ENCODE measurements at places on chromosomes 6 and 20. TPM values are rescaled to one million over a fixed set of nuclear protein-coding genes. Genes with fewer than 3 reads are reported as not detected.
A peak's percentile ranks its signal among the peaks of the same experiment; 100 is the strongest.

DNA sequence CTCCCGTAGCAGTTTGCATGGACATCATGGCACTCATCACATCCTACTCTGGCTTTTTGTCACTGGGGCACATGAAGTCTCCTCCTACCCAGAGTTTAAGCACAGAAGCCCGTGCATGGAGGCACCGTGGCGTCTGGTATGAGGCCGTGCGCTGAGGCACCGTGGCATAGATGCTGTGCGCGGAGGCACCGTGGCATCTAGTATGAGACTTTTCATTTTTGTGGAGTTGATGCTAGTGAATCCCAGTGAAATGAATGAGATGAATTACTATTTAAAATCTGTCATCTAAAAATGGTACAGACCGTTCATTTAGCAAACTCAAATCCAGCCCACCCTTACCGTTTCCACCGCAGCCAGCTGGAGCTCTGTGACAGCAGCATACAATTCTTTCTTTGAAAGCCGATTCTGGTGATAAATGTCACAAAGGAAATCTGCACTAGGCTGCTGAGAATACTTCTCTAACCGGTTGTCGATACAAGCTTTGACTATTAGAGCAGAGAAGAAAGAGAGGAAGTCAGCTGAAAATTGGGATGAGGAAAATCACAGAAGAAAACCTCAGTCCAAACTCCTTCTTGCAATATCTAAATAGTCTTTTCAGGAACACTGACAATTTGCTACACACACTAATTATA, 11.3 kb downstream of the CYP24A1 start:
- ATAC-seq: peak; percentile 23

GRCh38 chr6:132604635-132605152, 15.2 kb upstream of the TAAR5 start:
- no peak for ATAC-seq

- no peak for ATAC-seq
These were observed 676.0 kb upstream of the MARCKS start for GRCh38 chr6:113181164-113181563.

DNA sequence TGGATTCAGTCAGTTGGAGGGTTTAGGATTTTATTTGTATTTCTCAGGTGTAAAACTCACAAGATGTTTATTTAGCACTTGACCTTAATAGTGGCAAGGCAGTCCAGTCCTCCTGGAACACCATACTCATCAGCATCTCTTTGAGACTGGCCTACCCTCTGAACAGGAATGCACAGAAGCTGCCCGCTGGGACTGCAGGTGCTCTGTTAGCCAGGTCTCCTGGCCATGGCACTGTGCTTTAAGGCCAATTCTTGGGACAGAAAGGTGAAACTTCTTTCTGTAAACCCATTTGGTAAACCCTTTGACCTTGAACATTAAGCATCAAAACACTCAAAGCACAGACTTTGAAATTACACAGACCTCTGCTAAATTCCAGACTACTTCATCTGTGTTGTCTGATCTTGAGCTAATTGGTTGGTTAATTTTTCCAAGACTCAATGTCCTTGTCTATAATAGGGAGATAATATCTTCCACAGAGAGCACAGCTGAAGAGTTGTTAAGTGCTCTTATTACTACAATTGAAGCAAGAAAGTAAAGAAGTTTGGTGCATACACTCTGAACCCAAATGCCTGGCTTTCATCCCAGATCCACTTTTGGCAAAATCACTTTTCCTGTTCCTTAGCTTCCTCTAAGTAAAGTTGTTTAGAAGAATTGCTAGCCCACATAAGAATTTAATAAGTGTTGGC, 54.9 kb upstream of the NT5E start:
- ATAC-seq: no peak

- no peak for ATAC-seq
These were observed at the start of gene TP53TG5 for GRCh38 chr20:45378191-45378590. Gene TP53TG5, minus strand, starts transcription at chr20:45378325. Its CDS starts 89 bp downstream, at chr20:45378236.

WFDC5 gene
- not detected for total RNA-seq

MEP1A gene
- not detected for total RNA-seq

PRDM13 gene
- 0.34 TPM for total RNA-seq

All from motor neuron (in vitro differentiated cells).